ENCODE measurements at places on chromosomes 5 and 9.

DNA sequence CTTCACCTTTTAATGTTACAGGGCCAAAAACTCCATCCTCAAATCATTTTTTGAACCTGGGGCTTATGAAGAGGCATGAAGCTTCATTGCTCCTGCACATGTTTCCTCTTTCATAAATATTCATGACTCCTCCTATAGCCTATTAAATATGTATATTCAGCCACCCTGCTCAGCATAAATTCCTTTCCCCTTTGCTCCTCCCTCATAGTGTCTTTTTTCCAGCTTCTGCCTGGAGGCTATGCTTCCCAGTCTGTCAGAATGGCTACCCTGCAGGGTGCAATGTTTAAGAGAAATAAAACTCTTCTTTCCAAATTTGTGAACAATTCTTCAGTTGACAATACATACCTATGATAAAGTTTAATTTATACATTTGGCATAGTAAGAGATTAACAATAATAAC is 1082.9 kb upstream of the CDH18 start:
- no peak for DNase-seq

- DNase-seq = no peak
Measured at GRCh38 chr5:80707645-80708044, 52.9 kb upstream of the DHFR start.

DNA sequence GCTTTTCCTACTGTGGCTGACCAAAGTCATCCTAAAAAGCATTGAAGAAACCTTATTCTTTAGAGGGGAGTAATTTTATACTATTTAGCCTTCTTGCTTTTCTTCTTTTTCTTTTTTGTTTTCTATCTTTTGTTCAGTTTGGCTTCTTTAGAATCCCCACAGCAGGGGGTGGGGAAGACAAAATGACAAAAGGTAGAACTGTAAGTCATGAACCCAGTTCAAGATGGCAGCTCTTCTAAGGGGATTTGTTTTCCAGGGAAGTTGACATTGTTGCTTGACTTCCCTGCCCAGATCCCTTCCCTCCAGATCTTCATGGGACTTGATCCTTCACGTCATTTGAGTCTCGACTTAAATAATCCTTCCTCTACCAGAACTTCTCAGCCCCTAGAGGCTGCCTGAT is 692.4 kb upstream of the DMAC1 start:
- DNase-seq = no peak

GRCh38 chr9:108224716-108225115 is 631.1 kb downstream of the ACTL7B start:
- DNase-seq = no peak

GRCh38 chr5:42268630-42269029 is 154.6 kb upstream of the GHR start:
- peak; percentile 29 for DNase-seq

DNA sequence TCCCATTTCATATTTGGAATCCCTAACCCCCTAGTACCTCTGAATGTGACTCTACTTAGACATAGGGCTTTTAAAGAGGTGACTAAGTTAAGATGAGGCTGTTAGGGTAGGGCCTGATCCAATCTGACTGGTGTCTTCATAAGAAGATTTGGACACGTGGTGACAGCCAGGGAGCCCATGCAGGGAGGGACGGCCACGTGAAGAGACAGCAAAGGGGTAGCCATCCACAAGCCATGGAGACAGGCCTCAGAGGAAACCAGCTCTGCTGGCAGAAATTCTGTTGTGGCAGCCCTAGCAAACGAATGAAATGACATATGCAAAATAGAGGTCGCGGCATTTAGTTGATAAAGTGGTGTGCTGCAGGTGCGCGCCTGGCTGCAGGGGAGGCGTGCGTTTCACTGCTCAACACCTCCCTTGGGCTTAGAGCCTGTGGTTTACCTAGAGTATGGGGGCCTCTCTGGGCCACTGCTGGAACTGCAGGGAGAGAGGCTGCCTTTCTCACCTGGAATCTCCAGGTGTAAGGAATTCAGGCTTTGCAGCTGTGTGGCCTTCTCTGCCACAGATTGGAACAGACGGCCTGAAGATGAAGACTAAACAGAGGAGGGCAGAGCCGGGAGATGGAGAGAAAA is 7.1 kb upstream of the AFAP1L1 start:
- no peak for DNase-seq

GRCh38 chr9:133133681-133134387 is 12.8 kb upstream of the RALGDS start:
- DNase-seq = peak; percentile 95

DNA sequence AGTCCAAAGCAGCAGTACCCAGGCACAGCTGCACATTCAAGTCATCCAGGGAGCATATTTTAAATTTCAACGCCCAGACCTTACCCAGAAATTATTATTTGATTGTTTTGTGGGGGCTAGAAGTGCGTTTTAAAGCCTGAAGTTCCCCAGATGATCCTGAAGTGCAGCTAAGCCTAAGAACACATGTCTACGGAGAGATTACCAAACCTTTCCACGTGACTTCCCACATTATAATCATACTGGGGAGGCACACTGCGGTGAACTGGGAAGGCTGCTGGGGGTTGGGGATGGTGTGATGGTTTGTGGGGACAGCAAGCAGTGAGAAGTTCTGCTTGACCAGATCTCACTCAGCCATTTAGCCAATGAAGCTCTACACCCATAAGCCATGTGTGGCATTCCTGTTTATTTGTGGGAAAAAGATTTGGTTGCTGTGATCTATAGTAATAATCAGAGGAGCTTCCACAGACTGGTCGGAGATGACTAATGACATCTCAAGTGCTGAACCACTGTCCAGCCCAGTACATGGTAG is 93.4 kb upstream of the CDH6 start:
- no peak for DNase-seq

- no peak for DNase-seq
Measured at GRCh38 chr5:87576867-87577266, 164.1 kb upstream of the CCNH start.

DNA sequence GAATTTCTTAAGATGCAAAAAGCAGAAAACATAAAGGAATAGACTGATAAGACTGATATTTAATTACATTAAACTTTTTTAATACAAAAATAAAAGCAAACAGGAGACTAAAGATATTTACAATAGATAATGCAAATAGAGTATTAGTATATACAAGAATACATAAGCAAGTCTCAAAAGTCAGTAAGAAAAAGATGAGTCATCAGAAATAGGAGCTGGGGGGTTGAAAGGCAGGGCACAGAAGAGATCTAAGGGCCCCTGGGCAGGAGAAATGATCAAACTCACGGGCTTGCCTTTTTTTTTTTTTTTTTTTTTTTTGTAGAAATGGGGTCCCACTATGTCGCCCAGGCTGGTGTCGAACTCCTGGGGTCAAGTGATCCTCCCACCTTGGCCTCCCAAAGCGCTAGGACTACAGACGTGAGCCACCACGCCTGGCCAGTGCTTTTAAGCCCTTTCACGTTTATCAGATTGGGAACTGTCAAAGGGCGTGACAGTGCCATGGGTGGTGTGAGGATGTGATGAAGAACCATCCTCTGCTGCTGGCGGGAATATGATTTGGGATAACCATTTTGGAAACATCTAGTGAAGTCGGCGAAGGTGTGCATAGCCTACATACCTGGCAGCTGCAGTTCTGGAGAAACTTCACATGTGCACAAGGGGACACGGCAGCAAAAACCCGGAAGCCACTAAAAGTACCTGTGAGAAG is 126.1 kb downstream of the CACNA1B start:
- no peak for DNase-seq

- no peak for DNase-seq
Measured at GRCh38 chr9:92292338-92293074, 991 bp downstream of the IARS1 start.

DNA sequence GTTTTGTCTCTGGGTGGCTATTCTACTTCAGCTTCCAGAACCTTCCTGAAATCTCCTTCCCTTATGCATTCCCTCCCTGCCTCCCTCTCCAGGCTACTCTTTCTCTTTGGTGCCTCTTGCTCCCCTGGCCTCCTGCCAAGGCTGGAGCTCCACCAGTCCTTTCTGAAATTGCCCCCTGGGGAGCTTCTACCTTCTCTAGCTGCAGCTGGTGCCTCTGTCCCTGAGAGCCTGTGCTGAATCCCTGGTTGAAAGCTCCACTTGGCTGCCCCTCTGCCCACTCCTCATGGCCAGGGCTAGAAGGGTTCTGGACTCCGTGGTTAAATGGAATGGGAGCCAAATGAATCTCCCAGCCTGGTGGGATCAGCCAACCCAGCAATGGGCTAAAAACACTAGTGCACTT is 80.1 kb downstream of the COL15A1 start:
- peak; percentile 44 for DNase-seq

GRCh38 chr5:110288766-110289511 is 437.5 kb downstream of the TMEM232 start:
- peak; percentile 80 for DNase-seq

GRCh38 chr5:77133061-77133758 is 46.1 kb upstream of the ZBED3 start:
- peak; percentile 98 for DNase-seq

DNA sequence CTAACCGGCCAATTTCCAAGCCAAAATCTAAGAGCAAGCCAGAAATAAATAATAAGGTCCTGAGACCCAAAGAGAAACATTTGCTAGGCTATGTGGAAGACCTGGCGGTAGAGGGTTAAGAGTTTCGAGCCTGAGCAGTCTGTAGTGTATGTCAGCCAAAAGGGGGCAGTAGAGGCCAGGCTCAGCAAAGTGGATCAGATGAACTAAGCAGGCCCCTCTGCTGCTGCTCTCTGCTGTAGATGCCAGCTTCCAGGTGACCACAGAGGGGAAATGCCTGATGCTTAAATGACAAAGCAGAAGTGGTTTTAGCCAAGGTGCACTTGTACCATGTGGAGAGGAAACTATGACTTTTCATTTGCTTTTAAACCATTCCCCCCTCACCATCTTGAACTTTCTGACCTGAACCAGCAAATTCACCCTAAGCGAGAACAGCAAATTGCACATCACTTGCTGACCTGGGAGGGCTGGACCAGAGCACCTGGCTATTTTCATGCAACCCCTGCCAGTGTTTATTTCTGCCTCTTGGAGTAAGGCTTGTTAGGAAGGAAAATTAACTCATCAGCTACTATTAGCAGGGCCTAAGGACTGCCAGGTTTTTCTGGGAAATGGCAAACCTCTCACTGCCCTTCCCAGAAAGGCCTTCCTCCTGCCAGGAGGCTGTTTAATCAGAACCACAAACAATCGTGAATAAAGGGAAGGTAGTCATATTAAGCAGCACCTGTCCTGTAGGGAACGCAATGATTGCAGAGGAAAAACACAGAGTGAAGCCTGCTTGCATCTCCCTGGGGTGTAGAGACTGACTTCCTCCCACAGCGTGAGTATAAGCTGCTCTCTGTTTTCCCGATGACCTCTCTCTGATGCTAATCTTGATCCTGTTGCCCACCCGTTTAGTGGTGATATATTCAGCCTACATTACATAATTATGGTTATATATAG is 818.2 kb downstream of the TLR4 start:
- DNase-seq = peak; percentile 67

- peak; percentile 37 for DNase-seq
Measured at GRCh38 chr9:75170898-75171360, 82.6 kb downstream of the OSTF1 start.

DNA sequence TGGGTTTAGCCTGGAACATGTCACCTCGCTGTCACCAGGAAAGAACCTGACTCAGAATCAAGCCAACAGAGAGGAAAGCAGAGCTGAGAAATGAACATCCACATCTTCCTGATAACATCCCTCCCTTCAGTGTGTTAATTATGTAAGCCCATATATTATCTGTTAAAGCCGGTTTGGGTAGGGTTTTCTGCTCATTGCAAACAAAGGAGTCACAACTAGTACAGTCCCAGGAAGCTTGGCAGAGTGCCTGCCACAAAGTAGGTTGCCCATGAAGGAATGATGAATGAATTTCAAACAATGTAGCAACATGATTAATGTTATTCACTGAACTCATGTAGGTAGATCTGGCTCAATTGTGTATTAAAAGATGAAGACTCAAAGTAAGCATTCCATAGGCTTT is 10.4 kb upstream of the PPARGC1B start:
- no peak for DNase-seq

- DNase-seq = no peak
Measured at GRCh38 chr5:180600554-180601041, 9.3 kb upstream of the SCGB3A1 start.

- DNase-seq = no peak
Measured at GRCh38 chr9:34907044-34907443, 51.0 kb upstream of the PHF24 start.

GRCh38 chr9:135994501-135995192 is 33.5 kb upstream of the UBAC1 start:
- DNase-seq = no peak

- DNase-seq = no peak
Measured at GRCh38 chr9:84852617-84853301, 183.2 kb downstream of the NTRK2 start.

DNA sequence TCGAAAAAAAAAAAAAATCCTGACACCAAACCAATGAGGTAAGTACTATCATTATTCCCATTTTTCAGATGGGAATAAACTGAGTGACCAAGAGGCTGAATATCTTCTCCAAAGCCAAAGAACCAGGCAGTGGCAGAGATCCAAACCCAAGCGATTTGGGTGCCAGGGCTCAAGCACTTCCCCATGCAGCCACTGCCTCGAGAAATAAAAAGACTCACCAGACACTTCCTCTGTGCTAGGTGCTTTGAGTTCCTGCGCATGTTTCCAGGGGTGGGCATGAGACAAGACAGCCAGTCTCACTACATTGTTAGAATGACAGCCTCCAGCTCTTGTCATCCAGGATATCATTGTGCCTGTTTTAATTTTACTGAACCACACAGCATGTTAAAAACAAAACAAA is 2.3 kb upstream of the RPL26L1 start:
- DNase-seq = no peak

GRCh38 chr5:150377964-150378694 is 20.6 kb downstream of the TCOF1 start:
- peak; percentile 88 for DNase-seq

DNA sequence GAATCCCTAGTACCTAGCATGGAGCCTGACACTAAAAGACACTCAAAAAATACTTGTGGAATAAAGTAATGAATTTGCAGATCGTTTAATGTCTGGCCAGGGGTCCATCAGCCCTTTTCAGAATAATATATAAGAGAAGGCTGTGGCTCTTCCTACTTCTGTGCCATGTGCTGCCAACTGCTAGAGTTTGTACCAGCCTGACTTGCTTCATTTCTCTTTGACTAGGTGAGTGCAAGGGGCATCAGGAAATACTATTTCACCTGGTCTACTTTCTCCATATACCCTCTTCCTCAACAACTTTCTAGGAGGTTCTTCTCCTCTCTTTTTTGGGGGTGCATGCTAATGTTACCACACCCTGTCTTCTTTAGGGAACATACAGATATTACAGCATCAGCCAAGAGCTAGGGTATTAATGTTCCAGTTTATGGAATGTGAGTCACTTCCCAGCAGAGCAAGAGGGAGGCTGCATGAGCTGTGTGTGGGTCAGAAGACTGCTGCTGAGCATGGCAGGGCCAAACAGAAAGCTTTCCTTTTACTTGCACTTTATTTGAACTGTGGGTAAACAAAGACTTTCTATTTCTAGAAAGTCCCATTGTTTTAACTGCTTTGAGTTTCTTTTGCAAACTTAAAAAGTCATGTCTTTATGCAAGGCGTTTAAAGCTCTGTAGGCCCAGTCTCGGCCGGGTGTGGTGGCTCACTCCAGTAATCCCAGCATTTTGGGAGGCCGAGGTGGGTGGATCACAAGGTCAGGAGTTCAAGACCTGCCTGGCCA is 158.9 kb downstream of the ADAMTSL1 start:
- DNase-seq = peak; percentile 92

Data from astrocyte of the spinal cord (primary cell).